ENCODE measurements at places on chromosomes 5 and 9.

DNA sequence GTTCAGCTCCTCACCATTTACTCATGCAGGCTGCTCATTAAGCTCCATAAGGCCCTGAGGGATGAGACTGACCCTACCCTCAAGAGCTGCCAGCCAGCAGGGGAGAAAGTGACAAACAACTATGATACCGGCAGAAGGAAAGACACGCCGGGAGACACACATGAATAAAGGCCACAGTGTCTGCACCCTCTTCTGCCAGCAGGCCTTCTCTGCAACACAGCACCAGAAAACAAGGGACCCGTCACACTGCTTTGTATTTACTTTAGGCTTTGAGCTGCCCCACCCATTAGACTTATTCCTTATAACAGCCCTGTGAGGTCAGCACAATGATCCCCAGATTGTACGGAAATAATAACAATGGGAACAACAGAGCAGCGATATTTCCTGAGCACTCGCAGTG lies 7.2 kb downstream of the GABBR2 start:
- no peak for DNase-seq

DNA sequence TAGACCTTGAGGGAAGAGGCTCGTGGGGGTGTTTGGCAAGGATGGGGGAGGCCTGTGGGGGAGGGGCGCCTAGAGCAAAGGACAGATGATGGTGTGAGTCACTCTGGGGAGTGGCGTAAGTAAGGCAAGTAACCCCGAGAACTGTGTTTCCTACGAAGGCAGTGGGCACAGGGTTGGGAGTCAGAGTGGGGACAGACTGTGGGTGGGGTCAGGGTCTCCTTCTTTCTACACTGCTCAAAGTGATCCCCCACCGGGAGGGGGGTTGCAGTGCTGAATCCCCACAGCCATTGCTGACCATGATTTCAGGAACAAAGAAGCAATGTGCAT lies 136.8 kb downstream of the TENT4A start:
- no peak for DNase-seq

GRCh38 chr9:36934478-36935065 lies 99.5 kb downstream of the PAX5 start:
- no peak for DNase-seq

DNA sequence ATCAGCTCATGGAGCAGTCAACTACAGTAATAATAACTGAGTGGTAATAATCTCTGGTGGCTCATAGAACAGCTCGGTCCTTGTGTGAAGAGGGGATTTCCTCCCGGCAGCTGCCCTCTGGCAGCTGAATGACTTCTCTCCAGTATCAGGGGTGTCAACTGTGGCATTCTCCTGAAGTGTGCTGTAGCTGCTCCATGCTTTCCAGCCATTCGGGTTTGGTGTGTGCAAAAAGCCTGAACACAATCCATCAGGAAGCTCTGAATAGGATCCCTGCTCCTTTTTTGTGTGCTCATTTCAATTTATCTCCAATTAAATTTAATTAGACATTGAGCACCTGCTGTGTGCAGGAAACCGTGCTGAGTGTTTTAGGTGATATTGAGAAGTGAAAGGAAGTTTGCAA lies 59.8 kb upstream of the BARX1 start:
- DNase-seq: no peak

- DNase-seq: no peak
These were observed 80.6 kb upstream of the SMIM23 start for GRCh38 chr5:171705036-171705435.

- no peak for DNase-seq
These were observed 210.6 kb downstream of the ATP10B start for GRCh38 chr5:160641405-160641804.

DNA sequence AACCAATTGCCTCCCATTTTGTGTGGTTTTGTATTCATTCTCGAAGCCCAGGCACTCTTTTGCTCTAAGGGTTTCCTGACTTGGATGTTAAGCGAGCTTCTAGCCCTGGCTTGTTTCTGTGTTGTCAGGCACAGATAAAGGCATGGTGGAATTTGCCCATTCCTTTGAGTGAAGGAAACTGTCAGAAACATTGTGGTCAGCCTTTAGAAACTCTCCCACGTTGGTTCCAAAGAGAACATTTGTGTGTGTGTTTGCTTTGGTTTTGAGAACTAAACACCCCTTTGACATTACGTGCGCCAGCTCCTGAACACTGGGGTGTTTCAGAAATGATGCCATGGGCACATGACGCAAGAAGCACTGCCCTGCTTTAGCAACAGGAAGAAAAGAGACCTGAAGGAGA lies 320.9 kb downstream of the NTRK2 start:
- DNase-seq: no peak

- DNase-seq: no peak
These were observed 205.9 kb upstream of the MSX2 start for GRCh38 chr5:174518512-174518911.

GRCh38 chr9:87611776-87612175 lies 114.1 kb downstream of the DAPK1 start:
- DNase-seq: no peak

- no peak for DNase-seq
These were observed 50.2 kb upstream of the SEMA4D start for GRCh38 chr9:89548071-89548638.

- no peak for DNase-seq
These were observed 767.9 kb upstream of the CTNND2 start for GRCh38 chr5:12672141-12672540.

DNA sequence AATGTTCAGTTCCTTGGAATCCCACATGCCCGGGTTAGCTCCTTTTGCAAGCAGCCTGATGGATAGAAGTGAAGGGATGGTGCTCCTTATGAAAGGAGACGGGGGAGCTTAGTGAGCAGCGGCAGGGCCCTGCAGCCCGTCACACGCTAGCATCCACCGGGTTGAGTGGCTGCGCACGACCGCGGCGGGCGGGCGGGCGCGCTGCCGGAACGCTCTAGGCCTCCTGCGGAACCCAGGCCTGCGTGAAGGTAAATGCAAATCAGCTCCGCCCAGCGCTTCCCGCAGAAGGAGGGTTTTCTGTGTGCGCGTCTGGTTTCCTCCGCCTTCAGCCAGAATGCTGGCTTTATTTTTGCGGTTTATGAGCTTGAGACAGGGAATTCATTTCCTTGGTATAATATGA lies 19.8 kb downstream of the IL12B start:
- peak; percentile 56 for DNase-seq

DNA sequence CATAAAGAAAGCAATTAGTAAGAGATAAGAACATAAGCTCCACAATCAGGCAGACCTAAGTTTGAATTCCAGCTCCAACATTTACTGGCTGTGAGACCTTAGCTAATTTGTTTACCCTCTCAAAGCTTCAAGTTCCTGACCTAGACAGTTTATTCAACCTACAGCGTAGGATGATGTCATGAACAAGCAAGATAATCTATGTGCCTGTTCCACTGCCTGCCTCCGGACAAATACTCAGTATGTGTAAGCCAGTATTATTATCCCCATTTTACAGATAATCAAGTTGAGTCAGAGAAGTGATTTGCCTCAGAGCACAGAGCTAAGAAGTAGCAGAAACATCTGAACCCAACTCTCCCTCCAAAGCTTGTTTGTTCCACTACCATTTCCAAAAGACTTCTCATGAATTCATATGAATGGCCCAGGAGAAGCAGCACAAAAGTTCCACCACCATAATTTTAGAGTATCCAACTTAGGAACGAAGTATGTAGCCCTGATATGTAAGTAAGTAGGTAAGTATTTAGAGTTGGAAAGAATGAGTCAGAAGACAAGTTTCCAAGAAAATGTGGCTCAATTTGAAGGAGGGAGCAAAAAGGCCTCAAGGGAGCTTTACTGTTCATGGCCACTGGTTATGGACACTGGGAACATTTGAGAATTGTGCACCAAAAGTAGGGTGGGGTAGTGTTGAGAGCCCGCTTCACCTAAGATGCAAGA lies 398.2 kb downstream of the NFIB start:
- DNase-seq: no peak

- DNase-seq: no peak
These were observed 188.1 kb upstream of the PTGER4 start for GRCh38 chr5:40491644-40492043.

GRCh38 chr5:128259607-128260021 lies 176.0 kb downstream of the SLC12A2 start:
- DNase-seq: no peak

- DNase-seq: no peak
These were observed 518.0 kb upstream of the MEF2C start for GRCh38 chr5:89401012-89401411.

DNA sequence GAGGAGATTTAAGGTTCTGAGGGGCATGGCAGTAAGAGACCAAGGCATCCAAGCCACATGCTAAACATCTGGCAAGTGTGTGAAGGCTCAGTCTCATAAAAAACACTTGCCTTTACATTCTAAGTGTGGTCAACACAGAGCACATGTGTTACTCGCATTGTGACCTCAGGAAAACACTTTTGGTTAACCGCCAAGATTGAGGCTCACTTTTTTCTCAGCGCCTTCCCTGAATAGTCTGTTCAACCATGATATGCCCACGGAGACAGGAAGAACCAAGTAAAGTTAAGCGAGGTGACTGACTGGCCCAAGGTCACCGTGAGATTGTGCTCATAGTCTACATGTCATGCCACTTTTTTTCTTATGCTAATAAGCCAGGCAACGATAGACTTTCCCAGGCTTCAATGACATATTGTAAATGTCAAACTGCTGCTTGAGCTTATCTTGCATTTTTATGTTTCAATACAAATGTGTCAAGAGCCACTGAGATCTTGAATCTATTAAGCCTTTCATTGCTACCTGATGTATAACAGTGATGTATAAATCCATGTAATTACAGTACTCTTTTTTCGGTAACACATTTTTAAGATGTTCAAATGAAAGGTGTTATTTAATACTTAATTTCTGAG lies 21.1 kb upstream of the IL9 start:
- no peak for DNase-seq

DNA sequence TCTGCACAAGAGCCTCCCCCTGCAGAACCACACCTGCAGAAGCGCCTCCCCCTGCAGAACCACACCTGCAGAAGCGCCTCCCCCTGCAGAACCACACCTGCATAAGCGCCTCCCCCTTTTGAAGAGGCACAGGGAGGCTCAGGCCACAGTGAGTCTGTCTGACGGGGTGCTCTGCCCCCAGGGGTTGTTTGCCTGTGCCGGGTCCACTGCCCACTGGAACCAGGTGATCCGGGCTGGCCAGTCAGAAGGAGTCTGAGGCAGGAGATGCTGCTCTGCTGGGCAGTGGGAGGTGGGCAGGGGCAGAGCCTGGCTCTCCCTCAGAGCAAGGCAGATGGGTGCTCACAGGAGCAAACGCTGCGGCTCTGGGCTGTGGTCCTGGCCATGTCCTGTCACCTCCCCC lies 60.8 kb upstream of the RNU6ATAC start:
- DNase-seq: no peak

GRCh38 chr9:109355564-109356297 lies 34.9 kb upstream of the EPB41L4B start:
- no peak for DNase-seq

- DNase-seq: no peak
These were observed 133.6 kb downstream of the MVB12B start for GRCh38 chr9:126459965-126460843.

- DNase-seq: no peak
These were observed 39.7 kb upstream of the GABRP start for GRCh38 chr5:170743876-170744212.

GRCh38 chr9:93222890-93223259 lies 38.9 kb downstream of the WNK2 start:
- no peak for DNase-seq

DNA sequence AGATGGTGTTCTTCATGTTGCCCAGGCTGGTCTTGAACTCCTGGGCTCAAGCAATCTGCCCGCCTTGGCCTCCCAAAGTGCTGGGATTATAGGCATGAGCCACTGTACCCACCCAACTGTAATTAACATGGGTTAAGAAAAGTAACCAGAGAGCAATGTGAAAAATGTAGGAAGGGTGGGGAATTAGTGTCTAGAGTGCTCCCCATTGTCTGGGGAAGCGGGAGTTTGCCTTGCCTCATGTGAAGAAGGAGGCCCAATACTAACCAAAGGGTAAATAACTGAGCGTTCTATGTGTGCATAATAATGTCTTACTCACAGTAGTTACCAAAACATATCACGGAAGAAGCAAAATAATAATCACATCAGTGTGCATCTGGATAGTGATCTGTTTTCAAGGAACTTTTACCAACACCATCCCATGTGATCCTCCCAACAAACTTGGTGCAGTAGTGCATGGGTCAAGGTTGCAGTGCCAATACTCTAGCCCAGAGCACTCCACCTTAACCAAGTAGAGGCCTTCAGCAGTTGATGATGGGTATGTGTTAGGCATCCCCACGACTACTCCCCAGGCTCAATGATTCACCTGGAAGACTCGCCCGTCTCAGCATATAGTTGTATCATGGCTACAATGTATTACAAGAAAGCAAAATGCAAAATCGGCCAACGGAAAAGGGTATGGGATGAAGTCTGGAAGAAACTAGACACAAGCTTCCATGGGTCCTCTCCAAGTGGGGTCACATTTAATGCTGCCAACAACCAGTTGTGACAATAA lies 26.2 kb downstream of the GNAQ start:
- DNase-seq: no peak

- no peak for DNase-seq
These were observed 57.6 kb downstream of the PFDN1 start for GRCh38 chr5:140245341-140245740.

- DNase-seq: no peak
These were observed 208.5 kb upstream of the TUT7 start for GRCh38 chr9:86562691-86563090.

GRCh38 chr5:65928322-65928752 lies 2.0 kb downstream of the ERBIN start:
- no peak for DNase-seq

DNA sequence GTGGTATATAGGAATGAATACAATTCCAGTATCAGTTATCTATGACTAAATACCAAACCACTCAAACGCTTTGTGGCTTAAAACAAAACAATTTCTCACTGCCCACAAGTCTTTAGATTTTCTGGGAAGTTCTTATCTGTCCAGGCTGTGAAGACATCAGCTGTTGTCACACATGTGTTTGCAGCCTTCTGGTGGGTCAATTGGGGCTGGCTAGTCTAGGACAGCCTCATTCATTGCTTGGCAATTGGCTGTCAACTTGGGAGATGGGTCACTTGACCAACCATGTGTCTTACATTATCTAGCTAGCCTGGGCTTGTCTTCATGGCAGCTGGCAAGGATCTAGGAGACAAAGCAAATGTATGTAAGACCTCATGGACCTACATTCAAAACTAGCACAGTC lies 53.8 kb upstream of the PAPPA start:
- no peak for DNase-seq

- DNase-seq: no peak
These were observed 316.8 kb downstream of the BRINP1 start for GRCh38 chr9:119052339-119053030.

DNA sequence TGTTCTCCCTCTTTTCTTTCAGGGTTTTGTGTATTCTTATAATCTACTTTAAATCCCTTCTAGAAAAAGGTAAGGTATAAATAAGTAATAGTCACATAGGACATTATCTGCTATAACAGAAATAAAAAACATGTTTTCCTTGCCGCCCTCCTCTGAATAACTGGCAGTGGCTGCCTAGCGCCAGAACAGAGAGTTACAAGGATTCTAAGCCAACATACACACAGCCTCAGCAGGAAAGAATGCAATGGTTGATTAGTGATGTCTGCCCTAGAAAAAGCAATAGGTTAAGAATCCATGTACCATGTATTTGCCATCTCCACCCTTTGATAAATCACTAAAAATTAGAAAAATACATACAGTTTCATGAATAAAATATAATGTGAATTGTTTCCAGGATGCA lies 4.9 kb downstream of the MED27 start:
- DNase-seq: no peak

GRCh38 chr9:31799953-31800609 lies 584.4 kb upstream of the ACO1 start:
- no peak for DNase-seq

Data from activated naive CD4-positive, alpha-beta T cell treated with anti-CD3 and anti-CD28 coated beads, Interleukin-2, amount 10 ng/mL, durations not matched to agents 7 days and 5 days (primary cell).